ENCODE measurements at places on chromosomes 7 and 10.

DNA sequence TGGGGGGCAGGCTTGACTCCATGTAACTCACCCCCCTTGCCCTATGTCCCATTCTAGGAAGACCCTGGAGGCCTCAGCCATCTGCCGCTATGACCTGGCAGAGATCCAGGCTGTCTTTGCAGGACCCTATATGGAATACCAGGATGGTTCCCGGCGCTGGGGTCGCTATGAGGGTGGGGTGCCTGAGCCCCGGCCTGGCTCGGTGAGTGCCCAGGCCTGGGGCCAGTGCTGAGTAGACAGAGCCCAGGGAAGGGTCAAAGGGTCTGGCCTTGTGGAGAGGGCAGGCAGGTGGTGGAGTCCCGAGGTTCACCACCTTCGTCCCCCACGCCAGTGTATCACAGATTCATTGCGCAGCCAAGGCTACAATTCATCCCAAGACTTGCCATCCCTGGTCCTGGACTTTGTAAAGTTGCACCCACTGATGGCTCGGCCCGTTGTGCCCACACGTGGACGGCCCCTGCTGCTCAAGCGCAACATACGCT lies 7.5 kb downstream of the MRPL43 start:
- no peak for DNase-seq

- no peak for DNase-seq
Observed at GRCh38 chr7:134594877-134595276, 46.0 kb downstream of the AKR1B15 start.

- DNase-seq = no peak
Observed at GRCh38 chr10:119491966-119492757, 50.4 kb downstream of the RGS10 start.

- DNase-seq = no peak
Observed at GRCh38 chr7:101736084-101736483, 81.3 kb upstream of the CUX1 start.

- DNase-seq = peak; percentile 96
Observed at GRCh38 chr10:73979809-73980433, 18.0 kb upstream of the VCL start.

- DNase-seq = no peak
Observed at GRCh38 chr7:38934536-38934935, 25.5 kb upstream of the VPS41 start.

DNA sequence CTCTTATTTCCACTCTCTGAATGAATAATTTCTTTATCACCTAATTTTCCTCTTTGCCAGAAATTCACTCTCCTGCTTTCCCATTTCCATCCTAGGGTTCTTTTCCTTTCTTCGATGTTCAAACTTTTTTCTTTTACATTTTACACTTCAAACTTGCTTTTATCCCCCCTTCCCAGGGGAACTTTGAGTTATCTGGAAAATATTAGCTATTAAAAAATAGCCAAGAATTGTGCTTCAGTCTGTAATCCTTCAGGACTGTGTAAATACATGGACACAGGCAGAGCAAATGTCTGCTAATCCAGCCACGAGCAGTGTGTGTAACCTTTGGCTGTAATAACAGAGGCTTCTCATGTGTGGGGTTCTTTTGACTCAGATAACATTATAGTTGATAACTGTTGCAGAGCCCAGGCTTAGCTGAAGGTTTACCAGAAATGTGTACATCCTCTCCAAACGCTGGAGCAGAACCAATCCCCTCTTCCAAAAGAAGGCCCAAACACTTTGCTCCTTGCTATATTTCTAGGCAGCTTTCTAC lies 4.6 kb downstream of the ASB4 start:
- no peak for DNase-seq

Measured in AML-193 (cell line).